ENCODE measurements at places on chromosomes 6 and 20.

DNA sequence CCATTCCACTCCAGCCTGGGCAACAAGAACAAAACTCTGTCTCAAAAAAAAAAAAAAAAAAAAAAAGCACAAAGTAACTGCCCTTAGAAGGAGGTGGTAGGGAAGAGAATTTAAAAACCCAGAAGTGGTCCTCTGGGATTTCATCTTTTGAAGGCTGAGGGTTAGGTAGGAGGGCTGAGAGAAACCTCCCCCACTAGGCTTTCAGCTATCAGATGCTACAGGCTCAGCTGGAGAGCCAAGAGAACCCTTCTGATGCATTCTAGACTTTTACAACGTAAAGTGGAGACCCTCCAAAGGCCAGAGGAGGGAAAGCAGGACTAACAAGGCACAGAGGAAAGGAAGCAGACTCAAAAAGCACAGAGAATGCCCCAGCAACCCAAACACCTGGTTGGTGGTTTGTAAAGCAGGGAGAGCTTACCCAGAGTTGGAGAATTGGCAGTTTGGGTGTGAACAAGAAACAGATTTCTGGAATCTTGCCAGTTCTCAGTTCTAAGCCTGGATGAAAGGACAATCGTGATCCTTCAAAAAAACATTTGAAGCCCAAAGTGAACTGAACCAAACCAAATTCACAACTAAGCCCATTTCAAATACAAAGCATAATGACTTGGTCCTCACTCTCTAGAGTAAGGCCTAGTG is 23.2 kb upstream of the SPAG4 start:
- no peak for DNase-seq

DNA sequence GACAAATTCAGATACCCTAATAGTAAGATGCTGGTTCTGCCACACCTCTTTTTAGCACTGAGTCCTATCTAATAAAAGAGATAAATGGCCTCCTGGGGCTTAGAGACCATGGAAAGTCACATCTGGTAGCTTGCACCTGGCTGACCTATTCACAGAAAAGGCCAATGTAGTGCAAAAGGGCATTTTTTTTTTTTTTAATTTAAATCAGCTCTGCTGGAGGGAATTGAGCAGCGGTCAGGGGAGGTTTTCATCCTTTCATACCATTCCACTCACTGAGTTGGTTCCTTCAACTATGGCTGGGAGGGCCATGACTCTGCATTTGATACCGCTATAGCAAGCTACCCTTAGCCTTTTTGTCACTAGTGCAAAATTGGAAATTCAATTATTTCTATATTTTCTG is 20.1 kb upstream of the HS3ST5 start:
- no peak for DNase-seq

- DNase-seq: no peak
Measured at GRCh38 chr6:149337320-149337719, 19.8 kb downstream of the TAB2 start.

DNA sequence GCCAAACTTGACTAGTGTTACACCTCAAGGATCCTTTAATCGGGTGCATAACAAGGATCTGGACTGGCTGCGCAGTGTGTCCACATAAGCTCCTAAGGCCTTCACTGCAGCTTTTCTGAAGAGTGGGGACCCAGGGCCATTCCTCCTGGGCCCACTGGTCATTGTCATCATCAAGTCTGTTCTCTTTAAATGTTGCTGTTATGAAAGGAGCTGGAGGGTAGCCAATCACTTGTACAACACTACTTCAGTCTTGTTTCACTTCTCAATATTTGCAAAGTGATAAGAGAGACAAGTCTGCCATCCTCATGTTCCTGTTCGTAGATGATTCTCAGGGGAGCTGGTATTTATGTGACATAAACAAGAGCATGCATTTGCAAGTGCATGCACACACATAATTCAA is 149.8 kb downstream of the SYNDIG1 start:
- DNase-seq: no peak

GRCh38 chr6:139699911-139700310 is 325.5 kb upstream of the CITED2 start:
- no peak for DNase-seq

All from ACHN (cell line).